ENCODE measurements at places on chromosomes 6 and 20. TPM values are rescaled to one million over a fixed set of nuclear protein-coding genes. Genes with fewer than 3 reads are reported as not detected.

GRCh38 chr6:170505306-170505705 is 47.8 kb downstream of the PSMB1 start:
- H3K4me3 ChIP-seq = no peak overlapping the region
- H3K36me3 ChIP-seq = no peaks in the 10 kb centered on the region
- H3K27ac ChIP-seq = no peak overlapping the region
- H3K4me1 ChIP-seq = no peaks in the 10 kb centered on the region

DNA sequence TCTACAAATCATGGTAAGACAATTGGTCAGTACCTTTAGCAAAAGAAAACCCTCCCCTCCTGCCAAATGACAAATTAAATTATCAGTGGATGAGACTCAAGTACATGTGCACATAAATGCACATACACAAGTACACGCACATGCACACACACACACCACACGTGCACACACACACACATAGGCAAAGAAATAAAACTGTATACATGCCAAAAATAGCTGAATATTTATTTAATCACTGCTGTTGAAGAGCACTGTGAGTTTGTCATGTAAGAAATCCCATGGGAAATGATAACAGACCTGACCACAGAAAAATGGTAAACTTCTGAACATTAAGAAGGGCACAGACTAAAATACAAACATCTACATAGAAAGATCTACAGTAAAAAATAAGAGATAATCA is 46.6 kb upstream of the TNFAIP3 start:
- no peaks in the 10 kb centered on the region for H3K36me3 ChIP-seq
- no peaks in the 10 kb centered on the region for H3K27me3 ChIP-seq
- DNase-seq = no peak
- no peaks in the 10 kb centered on the region for H3K4me1 ChIP-seq

DNA sequence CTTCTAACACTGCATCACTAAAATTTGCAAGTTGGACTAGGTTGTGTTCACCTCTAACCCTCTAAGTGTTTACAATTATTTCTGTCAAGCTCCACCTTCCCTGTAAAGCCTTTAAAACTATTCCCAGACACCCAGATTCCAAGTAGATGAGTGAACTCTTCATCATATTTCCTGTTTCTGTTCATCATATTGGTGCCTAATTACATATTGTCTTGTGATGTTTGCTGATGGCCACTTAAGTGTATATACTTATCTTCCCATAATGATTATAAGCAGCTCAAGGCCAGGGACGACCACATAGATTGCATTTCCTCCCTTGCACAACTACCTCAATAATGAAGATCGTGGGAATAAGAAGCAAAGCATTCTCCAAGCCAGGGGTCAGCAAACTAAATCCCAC is 16.8 kb downstream of the TNFRSF21 start:
- H3K27me3 ChIP-seq = no peaks in the 10 kb centered on the region
- H3K4me1 ChIP-seq = peaks cover 21% of the 10 kb centered on the region
- no peaks in the 10 kb centered on the region for H3K36me3 ChIP-seq
- no peak overlapping the region for H3K4me3 ChIP-seq

- DNase-seq = no peak
- H3K27ac ChIP-seq = no peak overlapping the region
- H3K4me3 ChIP-seq = no peak overlapping the region
- H3K36me3 ChIP-seq = no peaks in the 10 kb centered on the region
- no peaks in the 10 kb centered on the region for H3K27me3 ChIP-seq
Measured at GRCh38 chr6:14754751-14755513, 490.9 kb upstream of the JARID2 start.

DNA sequence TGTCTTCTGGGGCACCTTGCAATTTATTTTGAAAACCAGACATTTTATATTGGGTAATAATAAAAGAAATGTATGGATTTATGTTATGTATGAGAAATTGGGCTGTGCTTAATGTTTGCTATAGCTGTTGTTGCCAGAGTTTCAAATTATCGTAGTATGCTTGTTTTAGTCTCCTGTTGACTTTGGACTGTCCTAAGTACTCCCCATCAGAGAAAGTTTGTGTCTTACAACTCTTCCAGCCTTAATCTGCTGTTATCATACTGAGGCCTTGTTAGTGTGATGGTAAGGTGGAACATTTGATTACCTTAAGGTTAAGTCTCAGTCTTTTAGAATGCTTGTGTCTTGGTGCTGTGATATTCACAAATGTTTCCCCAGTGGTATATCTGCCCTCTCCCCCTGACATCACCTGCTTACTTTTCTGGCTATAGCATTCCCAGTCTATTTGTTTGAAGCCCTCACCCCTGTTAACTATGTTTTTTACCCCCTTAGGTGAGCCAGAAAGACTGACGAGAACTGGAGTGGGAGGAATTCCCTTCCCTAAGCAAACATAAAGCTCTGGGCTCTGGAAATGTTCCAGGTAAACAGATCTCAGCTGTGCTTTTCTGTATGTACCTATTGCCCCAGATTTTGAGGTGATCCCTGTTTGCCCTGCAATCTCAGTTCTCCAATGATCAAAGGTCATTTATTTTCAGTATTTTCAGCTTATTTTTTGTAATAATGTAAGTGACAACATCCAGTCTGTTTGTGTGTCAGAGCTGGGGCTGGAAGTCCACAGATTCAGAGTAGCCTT is 581.1 kb upstream of the CITED2 start:
- no peak overlapping the region for H3K27ac ChIP-seq
- no peaks in the 10 kb centered on the region for H3K27me3 ChIP-seq
- H3K4me1 ChIP-seq = no peaks in the 10 kb centered on the region
- H3K36me3 ChIP-seq = no peaks in the 10 kb centered on the region
- H3K4me3 ChIP-seq = no peak overlapping the region

DNA sequence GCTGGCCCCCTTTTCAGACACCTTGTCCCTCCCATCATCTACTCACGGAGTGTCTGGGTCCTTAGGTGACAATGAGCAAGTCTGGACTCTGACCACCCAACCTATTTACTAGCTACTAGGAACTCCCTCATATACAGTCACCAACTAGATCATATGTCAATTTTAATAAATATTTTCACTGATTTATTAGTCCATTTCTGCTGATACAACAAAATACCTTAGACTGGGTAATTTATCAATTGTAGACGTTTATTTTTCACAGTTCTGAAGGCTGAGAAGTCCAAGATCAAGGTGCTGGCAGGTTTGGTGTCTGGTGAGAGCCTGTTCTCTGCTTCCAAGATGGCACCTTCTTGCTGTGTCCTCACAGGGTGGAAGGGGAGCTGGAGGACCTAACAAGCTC is 229.7 kb downstream of the PTPRT start:
- no peak overlapping the region for H3K4me3 ChIP-seq
- H3K27ac ChIP-seq = no peak overlapping the region
- H3K4me1 ChIP-seq = no peaks in the 10 kb centered on the region
- H3K27me3 ChIP-seq = no peaks in the 10 kb centered on the region
- H3K36me3 ChIP-seq = no peaks in the 10 kb centered on the region
- DNase-seq = no peak

GRCh38 chr20:51470499-51470820 is 72.1 kb downstream of the NFATC2 start:
- H3K27me3 ChIP-seq = no peaks in the 10 kb centered on the region
- no peak for DNase-seq

- no peak overlapping the region for H3K4me3 ChIP-seq
- no peak for DNase-seq
- H3K27ac ChIP-seq = no peak overlapping the region
- peaks cover 1% of the 10 kb centered on the region for H3K27me3 ChIP-seq
Measured at GRCh38 chr20:699811-700338, 24.3 kb upstream of the SCRT2 start.

GRCh38 chr6:17638212-17638715 is 38.2 kb downstream of the FAM8A1 start:
- DNase-seq = no peak
- no peaks in the 10 kb centered on the region for H3K4me1 ChIP-seq
- H3K4me3 ChIP-seq = no peak overlapping the region
- H3K36me3 ChIP-seq = no peaks in the 10 kb centered on the region

DNA sequence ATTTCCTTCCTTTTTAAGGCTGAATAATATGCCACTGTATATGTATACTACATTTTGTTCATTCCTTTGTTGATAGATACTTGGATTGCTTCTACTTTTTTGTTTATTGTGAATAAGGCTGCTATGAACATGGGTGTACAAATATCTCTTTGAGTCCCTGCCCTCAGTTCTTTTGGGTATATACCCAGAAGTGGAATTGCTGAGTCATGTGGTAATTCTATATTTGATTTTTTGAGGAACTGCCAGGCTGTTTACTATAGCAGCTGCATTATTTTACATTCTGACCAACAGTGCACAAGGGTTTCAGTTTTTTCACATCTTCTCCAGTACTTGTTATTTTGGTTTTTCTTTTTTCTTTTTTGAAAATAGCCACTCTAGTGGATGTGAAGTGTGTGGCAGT is 34.1 kb downstream of the CDS2 start:
- H3K27ac ChIP-seq = no peak overlapping the region
- no peaks in the 10 kb centered on the region for H3K27me3 ChIP-seq
- H3K4me3 ChIP-seq = no peak overlapping the region
- DNase-seq = no peak

GRCh38 chr6:36625158-36625919 is 31.2 kb downstream of the SRSF3 start:
- H3K4me3 ChIP-seq = no peak overlapping the region
- H3K27me3 ChIP-seq = no peaks in the 10 kb centered on the region
- H3K4me1 ChIP-seq = peaks cover 15% of the 10 kb centered on the region
- DNase-seq = no peak

The MRPS10 gene
- 38.6 TPM for total RNA-seq

The MYLK4 gene
- 0.75 TPM for total RNA-seq

The FAM184A gene
- 11.2 TPM for total RNA-seq

The SNPH gene
- 0.28 TPM for total RNA-seq

The C6orf132 gene
- total RNA-seq = 56.2 TPM

The HEY2 gene
- 0.12 TPM for total RNA-seq

The BANF2 gene
- total RNA-seq = 2.1 TPM

Measured in Caco-2 (cell line).